ENCODE measurements at places on chromosomes 5 and 9.
A peak's percentile ranks its signal among the peaks of the same experiment; 100 is the strongest.

- DNase-seq = peak; percentile 64
Observed at GRCh38 chr5:168578538-168579487, at the start of gene PANK3. Gene PANK3 (minus strand): TSS chr5:168579368. CDS start chr5:168579283, 85 bp downstream.

GRCh38 chr9:104177003-104177611 lies 83.0 kb downstream of the SMC2 start:
- DNase-seq = no peak

DNA sequence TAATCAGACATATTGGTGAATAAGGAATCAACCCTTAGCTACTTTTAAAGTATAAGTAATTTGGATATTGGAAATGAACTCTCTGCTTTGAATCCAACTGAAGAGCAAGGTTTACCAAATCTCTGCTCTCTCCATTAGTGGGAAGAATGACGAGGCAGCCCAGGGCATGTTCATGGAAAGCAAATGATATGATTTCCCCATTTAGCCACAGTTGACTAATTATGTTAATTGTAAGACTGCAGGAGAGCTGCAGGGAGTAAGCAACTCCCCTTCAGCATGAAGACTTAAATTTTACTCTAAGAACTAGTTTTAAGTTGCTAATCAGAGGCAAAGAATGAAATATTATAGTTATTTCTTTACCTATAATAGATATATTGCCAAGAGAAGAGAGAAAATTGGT lies 194.3 kb upstream of the CD180 start:
- DNase-seq = no peak

- DNase-seq = no peak
Observed at GRCh38 chr5:176829320-176829719, 19.0 kb downstream of the UNC5A start.

GRCh38 chr9:15047028-15047551 lies 136.9 kb upstream of the FREM1 start:
- no peak for DNase-seq

GRCh38 chr5:130141659-130142320 lies 237.5 kb downstream of the CHSY3 start:
- peak; percentile 18 for DNase-seq

DNA sequence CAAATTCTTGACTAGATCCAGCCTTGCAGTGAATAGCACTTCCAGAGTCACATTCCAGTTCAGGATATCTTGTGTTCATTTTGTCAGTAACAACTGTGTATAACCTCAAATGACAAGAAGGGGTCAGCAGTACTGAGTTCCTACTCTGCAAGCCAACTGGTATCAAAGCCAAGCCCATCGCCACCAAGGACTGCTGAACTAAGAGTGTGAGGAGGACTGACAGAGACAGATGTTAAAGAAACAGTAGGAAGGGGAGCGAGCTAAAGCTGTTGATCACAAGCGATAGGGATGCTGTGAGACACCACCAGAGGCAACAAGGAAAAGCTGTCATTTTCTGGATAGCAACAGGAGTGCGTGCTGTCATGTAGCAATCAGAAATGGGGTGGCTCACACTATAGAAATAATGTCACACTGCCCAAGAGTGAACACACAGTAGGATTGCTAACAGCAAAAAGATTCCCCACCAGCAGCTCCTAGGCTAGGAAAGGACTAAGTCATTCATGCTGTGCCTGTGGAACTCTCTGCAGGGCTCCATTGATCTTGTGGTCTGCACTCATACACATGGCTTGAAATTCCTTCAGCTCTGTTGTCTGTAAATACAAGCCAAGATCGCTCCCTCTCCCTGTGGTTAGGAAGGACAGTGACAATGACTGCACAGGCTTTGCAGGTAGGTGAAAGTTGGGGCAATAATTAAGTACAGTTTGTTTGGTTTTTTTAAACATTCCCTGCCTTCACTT lies 658.6 kb downstream of the NR2F1-AS1 start:
- no peak for DNase-seq

DNA sequence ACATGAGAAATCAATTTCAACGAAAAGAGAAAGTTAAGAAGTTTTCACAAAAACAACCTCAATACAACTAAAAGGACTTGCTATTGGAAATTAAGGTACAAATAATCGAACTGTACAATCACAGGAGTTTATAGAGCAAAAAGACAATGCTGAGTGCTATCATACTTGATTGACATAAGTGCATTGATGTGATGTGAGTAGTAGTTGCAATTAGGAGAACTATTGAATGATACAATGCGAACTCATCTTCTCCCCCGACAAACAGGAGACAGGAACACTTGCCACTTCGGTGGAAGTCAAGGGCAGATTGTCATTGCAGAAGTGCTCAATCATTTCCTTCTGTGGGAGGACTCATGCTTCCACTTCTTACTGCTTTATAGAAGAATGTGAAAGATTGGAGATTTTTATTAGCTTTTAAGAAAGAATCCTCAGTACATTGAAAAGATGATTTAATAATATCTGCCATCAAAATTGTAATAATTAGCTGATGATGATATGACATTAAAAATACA lies 276.6 kb upstream of the MPDZ start:
- no peak for DNase-seq

DNA sequence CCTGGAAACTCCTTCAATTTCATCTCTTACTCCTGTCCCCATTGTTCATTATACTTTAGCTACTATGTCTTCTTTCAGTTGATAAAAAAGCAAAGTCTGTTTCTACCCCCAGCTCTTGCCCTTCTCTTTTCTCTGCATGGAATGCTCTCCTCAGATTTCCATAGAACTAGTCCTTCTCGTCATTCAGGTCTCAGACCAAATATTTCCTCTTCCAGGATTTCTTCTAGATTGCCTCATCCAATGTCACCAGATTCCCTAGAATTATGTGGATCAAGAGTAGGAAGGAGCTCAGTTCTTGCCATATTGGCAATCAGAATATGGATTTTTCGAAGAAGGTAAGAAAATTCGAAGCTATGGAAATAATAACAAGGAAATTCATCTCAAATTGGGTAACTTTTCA lies 176.1 kb downstream of the GABRG2 start:
- DNase-seq = no peak

DNA sequence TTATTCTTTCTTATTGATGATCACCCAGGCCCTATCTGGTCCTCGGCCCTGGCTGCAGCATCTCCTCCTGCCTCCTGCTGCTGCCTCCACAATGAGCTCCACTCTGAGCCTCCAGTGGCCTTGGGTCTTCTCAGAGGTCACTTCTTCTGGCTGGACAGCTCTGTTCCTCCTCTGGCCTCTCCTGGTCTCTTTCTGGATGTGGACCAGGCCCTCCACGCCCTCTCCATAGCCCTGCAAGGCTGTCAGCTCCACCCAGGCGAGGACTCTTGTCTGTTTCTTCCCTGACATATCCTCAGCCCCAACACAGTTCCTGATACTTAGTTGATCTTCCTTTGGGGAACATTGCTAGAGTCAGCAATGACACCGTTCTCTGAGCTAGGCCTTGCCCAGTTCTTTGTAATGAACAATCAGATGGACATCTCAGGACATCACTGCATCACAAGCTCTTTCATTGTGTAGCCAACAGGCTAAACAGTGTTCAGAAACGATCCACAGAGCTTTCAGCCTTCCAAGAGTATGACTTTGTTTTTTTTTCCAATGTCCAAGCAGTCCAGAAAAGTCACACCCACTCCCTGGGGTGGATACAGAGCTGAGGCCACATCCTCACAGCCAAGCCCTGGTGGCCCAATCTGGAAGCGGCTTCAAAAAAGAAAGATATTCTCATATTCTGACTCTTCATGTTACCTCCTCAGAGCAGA lies 62.5 kb upstream of the DNAH5 start:
- no peak for DNase-seq

DNA sequence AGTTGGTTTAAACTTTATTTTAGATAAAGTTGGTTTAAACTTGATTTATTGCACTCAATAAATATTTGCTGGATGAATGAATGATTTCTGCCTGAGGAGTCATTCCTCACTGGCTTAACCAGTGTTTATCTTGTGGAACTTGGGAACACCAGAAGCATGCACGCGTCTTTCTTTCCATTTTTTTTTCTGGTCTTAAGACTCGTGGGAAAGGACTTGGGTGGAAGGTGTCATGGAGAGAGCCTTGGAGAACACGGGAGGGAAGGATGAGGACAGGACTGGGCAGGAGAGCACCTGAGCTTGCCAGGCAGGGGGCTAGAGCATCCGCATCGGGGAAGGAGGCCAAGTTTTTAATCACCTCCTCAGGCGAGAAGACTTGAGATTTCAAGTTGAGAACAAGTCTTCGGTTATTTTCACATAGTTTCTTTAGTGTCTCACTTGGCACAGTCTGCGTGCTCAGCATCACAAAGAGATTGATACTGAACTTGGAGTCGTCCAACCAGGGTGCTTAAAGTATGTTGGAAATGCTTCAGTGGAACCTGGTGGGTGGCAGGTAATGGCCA lies 144.2 kb downstream of the PDZD2 start:
- no peak for DNase-seq

DNA sequence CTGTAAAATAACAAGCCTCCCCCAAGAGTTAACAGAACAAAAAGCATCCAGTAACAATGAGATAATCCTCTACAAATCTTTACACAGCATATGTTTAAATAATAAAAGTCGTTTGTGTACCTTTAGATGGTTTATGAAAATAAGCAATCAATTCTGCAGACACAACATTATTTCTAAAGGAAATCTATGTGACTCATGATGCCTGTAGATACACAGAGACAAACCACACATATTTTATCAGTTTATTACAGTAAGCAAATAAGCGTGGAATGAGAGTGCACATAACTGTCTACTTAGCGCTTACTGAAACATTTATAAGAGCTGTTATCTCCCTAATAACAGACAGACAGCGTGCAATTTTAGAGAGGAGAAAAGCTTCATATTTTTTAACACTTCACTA lies 243.6 kb downstream of the AP3B1 start:
- DNase-seq = no peak

GRCh38 chr9:18195223-18195622 lies 278.7 kb upstream of the ADAMTSL1 start:
- DNase-seq = no peak

DNA sequence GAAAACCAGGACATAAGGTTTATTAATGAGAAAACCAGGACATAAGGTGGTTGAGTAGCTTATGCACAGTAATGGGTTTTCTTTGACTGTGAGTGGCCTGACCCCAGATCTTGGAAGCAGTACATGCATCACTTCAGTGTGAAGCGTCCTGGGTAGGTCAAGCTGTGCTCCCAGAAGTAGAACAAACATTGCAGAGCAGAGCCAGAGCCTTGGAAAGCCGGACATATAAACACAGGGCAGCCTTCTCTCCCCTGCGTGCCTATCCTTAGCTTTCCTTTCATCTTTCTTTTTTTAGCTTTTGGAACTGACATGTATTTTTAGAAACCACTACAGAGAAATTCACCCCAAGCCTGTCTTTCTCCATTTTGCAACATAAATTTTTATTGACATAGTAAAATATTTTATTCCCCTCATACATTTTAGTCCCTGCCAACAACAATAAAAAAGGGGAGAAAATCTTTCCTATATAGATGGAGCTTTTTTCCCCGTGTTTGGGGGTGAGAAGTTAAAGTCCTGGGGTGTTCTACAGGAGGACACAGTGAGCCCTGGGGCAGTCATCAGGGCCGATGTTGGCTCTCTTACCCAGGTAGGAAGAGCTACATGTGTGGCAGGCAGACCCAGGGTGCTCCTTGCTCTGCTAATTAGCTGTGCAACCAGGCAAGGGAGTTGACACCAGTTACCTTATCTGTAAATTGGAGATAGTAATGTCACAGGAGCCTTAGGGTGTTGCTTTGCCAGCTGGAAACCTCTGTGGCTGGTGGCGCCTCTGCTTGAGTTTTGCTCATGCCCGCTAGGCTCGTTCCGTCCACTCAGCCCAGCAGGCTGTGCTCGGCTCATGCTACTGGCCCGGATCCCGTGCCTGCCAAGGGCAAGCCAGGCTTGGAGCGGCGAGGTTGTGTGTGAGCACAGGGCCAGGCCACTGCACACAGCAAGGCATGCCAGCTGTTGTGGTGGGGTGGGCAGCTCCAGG lies 389.6 kb downstream of the KDM4C start:
- no peak for DNase-seq

GRCh38 chr9:30349526-30350513 lies 2034.6 kb upstream of the ACO1 start:
- no peak for DNase-seq

- DNase-seq = no peak
Observed at GRCh38 chr9:122605691-122606090, 8.8 kb upstream of the OR1Q1 start.

- DNase-seq = no peak
Observed at GRCh38 chr5:97135868-97136267, 6.5 kb downstream of the LIX1 start.

DNA sequence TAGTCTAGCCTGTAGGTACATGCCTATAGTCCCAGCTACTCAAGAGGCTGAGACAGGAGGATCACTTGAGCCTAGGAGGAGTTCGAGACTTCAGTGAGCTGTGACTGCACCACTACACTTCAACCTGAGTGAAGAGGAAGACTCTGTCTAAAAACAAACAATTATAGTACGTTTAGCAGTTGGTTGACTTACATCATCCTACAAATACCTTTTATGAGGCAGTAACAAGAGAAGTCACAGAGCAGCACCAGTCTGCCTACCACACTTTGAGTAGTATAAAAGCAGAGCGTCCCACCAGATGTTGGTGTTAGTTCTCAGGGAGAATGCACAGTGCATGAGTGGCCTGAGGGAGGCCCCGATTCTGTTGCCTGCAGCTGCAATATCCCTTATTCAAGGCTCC lies 16.1 kb downstream of the ZFR start:
- no peak for DNase-seq

DNA sequence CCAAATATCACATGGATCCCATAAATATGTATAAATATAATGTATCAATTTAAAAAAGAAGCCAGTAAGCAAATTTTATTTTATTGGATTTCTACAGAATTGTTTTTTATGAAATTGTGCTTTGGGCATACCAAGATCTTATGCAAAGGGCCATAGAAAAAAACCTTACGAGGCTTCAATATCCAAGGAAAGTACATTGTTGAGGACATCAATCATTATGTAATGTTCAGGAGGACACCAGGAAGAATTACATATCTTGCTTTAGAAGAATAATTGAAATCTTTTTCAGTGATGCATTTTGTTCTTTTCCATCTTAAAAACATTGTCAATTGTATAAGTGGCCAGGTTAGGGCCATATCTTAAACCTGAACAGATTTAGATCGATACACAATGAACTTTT lies 187.8 kb upstream of the GAS1 start:
- no peak for DNase-seq

- no peak for DNase-seq
Observed at GRCh38 chr5:139470821-139471300, at the start of gene SMIM33. Gene SMIM33 (plus strand): TSS chr5:139471004. CDS start chr5:139471122, 118 bp downstream.

GRCh38 chr9:73597039-73597438 lies 445.4 kb downstream of the ANXA1 start:
- no peak for DNase-seq

DNA sequence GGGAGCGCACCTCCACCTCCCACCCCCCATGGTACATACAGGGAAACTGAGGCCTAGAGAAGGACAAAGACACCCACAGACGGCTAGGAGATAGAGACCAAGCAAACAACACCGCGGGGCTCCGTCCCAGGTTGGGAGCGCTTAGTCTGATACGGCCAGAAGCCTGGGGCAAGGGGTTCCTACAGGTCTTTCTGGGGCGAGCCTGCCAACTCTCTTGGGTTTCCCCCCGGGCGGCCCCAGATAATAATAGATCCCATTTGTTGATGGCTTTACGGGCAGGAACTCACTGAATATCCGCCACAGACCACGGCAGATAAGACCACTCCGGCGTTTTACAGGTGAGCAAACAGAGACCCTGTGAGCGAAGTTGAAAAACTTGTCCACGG lies 5.0 kb upstream of the EBF1 start:
- no peak for DNase-seq

GRCh38 chr5:67605730-67606585 lies 409.4 kb upstream of the CD180 start:
- DNase-seq = no peak

- no peak for DNase-seq
Observed at GRCh38 chr5:150616506-150616905, 24.0 kb upstream of the SYNPO start.

All from HuH-7.5 (cell line).